ENCODE measurements at places on chromosomes 3 and 15.

- no peak for DNase-seq
Measured at GRCh38 chr3:17044855-17045254, 160.1 kb downstream of the PLCL2 start.

DNA sequence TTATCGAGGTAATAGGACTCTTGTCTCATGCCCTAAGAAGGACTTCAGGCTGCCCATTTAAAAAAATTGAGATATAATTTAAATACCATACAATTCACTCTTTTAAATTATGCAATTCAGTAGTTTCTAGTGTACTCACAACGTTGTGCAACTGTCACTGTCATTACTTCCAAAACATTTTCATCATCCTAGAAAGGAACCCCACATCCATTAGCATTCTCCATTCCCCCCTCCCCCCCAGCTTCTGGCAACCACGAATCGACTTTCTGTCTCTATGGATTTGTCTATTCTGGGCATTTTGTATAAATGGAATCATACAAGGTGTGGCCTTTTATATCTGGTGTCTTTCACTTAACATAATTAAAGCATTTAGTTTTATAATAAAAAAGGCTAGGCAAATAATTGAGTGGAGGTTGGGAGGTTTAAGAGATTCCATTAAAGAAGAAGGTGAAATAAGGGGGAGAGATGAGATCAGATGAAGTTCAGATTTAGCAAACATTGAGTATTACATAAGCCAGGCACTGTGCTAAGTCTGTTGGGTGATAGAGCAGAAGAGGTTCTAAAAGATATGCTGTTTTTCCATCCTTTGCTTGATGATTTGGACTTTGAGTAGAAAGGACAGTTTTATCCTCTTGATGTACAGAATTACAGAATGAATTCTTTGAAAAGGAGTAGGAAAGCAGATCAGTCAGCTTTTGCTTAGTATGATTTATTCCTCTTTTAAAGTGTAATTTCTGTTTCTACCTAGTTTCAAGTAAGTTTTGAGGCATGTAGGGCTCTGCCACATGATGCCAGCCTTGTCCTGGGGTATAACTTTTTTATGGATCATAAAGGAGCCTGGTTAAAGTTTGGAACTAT, 36.3 kb downstream of the UBE2E2 start:
- no peak for DNase-seq

DNA sequence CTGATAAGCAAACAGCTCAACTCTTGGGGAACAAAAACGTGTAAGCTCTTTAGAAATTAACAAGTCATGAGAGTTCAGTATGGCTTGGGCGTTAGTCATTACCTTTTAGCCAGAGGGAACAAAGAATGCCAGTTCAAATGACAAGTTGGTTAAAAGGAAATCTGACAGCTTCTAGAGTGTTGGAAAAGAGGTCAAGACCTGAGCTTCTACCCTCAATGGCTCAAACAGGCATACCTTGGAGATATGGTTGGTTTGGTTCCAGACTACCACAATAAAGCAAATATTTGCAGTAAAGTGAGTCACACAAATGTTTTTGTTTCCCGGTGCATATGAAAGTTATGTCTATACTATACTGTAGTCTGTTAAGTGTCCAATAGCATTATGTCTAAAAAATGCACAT, 136.1 kb downstream of the CACNA1D start:
- DNase-seq = no peak

GRCh38 chr15:73034221-73034620, 18.0 kb upstream of the NEO1 start:
- no peak for DNase-seq

DNA sequence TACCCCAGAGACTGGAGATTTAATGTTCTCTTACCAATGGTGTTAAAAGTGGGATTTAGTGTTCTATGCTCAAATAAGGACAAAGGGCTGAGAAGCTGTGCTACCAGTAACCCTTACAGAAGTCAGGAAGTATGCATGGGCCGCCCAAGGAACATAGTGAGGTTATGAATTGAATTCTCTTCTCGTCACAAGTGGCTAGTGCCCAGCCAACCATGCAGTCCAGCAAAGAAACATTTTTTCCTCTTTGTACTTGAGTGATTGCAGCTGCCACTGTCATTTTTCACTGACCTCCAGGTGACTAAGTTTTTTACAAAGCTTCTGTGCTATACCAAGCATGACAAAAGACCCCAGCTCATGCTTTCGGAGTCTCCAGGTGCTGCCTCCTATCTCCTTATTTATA, 110.6 kb upstream of the DCBLD2 start:
- DNase-seq = no peak

GRCh38 chr3:40780291-40780924, 255.6 kb downstream of the ZNF621 start:
- no peak for DNase-seq

- no peak for DNase-seq
Measured at GRCh38 chr3:156694536-156694935, 20.1 kb downstream of the TIPARP start.

GRCh38 chr15:38843736-38844590, 279.3 kb upstream of the RASGRP1 start:
- no peak for DNase-seq

- no peak for DNase-seq
Measured at GRCh38 chr3:111333642-111334041, 208.4 kb upstream of the CD96 start.
